Lower leg skin (tissue), 4 donors: ENCODE measurements at places on chromosomes 11 and 22. TPM values are rescaled to one million over a fixed set of nuclear protein-coding genes. Genes with fewer than 3 reads are reported as not detected.

DNA sequence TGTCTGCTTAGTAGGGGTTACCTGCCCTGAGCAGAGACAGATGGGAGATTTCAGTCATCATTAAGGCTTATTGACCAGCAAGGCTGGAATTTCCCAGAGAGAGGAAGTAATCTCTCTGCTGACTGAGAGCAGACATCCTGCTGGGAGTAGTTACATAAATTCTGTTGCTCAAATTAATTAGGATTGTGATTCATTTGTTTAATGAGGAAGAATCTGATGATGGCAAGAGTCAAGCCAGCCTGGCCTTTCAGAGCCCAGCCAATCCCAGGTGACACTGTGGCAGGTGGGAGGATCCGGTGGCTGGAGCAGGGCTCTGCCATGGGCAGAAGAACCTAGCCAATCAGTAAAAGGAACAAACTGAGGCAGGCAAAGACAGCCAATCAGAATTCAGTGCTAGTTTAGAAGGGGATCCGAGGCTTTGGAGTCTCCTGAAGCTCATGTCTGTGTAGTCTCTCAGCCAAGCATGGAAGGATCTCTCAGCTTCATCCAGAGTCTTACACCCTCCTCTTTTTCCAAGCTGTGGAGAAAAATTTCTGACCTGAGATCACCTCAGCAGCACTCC lies 61.2 kb upstream of the CHST1 start:
- peak; percentile 12 for DNase-seq

- no peak for DNase-seq
Measured at GRCh38 chr11:13680501-13681264, 12.2 kb downstream of the FAR1 start.

GRCh38 chr22:26800858-26801257 lies 143.5 kb downstream of the MIAT start:
- DNase-seq: no peak

DNA sequence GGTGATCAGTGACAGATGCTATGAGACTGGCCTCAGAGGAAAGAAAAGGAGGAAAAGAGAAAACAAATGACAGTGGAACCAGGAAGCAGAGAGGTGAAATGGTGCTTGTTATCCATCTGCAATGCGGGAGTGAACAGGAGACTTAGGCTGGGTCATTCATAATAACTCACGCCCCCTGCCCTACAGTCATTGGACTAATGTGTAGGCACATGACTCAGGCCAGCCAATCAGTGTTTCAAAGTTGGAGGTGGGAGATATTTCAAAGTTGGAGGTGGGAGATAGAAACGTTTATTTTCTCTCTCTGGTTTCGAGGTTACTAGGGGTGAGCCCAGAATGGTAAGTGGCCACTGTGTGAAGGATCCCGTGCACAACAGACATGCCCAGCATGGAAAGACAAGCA lies 30.3 kb downstream of the SLC22A6 start:
- no peak for DNase-seq

- no peak for DNase-seq
Measured at GRCh38 chr11:35714882-35715627, 52.5 kb downstream of the TRIM44 start.

GRCh38 chr11:93481279-93481678 lies 61.9 kb downstream of the SMCO4 start:
- no peak for DNase-seq

DNA sequence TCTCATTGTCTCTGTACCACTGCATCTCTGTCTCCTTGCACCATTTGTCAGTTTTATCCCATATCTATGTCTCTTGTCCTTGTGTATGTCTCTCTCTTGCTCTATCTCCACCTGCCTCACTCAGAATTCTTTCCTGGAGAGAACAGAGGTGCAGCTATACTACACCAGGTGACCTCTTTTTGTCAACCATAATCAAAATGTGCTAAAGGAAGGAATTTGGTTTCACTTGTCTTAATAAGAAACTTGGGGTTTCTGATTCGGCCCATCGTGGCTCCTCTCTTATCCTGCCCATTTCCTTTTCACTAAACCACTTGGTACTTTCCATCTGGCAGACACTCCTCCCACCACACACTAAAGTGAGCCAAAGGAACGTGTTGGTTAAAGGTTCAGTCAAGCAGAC lies 2.0 kb upstream of the C11orf42 start:
- DNase-seq: no peak

Gene LINC01488
- total RNA-seq: not detected

Gene TNNI2
- 10.7 TPM for total RNA-seq

Gene SHANK2
- total RNA-seq: 2.5 TPM

Gene TUB
- 2.8 TPM for total RNA-seq
